Activated CD8-positive, alpha-beta memory T cell treated with anti-CD3 and anti-CD28 coated beads for 1 hour (primary cell): ENCODE measurements at places on chromosomes 1 and 21.

- DNase-seq: no peak
Observed at GRCh38 chr1:41734201-41734970, 184.3 kb downstream of the HIVEP3 start.

DNA sequence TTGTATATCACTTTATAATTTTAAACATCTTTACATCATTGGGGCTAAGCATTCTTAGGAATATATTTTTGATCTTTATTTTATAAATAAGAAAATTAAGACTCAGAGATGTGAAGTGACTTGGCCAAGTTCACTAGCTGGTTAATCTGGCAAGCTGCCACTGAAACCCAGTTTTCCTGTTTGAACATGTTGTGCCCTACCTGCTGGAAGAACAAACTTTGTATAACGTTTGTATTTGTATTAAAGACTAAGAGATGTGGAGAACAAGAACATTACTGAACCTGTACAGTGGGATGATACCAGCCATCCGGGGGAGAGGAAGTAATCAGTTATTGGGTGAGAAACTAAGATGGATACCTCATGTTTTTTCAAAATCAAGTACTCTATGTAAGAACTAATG, 77.2 kb upstream of the SIPA1L2 start:
- DNase-seq: no peak

GRCh38 chr1:24586970-24587820, 31.3 kb downstream of the NCMAP start:
- no peak for DNase-seq

- DNase-seq: no peak
Observed at GRCh38 chr1:174626031-174627025, 178.6 kb downstream of the GPR52 start.

GRCh38 chr1:20511518-20512428, 3.8 kb upstream of the MUL1 start:
- no peak for DNase-seq

DNA sequence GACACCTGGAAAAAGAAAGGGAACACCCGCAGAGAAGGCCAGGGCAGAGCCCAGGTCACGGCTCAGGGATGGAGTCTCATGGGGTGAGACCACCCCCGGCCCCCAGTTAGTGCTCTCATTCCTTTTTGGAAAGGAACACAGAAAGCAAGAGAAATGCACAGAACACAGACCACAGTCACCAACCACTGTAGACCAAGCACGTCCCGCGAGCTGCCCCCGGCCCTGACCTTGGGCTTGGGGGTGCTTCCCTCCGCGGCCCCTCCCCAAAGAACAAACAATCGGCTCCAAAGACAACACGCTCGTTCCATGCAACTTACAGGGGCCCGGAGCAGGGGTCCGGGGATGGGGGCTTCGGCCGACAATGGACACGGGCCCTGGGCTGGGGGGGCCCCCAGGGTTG, 12.8 kb downstream of the CELF3 start:
- no peak for DNase-seq

- no peak for DNase-seq
Observed at GRCh38 chr1:158654571-158654970, 31.9 kb downstream of the SPTA1 start.

DNA sequence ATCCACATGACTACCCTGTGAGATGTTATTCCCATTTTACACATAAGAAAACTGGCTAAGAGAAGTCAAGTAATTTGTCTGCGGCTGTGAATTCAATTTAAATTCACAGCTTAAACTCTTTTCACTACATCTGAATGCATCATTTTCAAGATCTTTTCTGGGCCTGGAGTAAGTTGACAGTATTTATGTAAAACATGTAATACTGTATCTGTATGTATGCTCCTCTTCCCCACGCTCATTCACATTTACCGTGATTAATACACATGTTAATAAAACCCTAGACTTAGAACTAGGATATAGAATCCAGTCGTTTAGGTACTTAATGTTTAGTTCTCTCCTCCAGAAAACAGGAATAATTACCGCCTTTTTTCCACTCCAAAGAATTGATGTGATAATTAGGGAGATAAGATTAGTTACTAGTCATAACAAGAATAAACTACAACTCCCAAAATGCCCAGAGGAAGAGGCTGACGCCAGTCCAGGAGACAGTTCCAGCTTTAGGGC, 442 bp upstream of the PPP1R12B start:
- no peak for DNase-seq

GRCh38 chr1:26408604-26409003, 2.0 kb upstream of the LIN28A start:
- DNase-seq: peak; percentile 48

DNA sequence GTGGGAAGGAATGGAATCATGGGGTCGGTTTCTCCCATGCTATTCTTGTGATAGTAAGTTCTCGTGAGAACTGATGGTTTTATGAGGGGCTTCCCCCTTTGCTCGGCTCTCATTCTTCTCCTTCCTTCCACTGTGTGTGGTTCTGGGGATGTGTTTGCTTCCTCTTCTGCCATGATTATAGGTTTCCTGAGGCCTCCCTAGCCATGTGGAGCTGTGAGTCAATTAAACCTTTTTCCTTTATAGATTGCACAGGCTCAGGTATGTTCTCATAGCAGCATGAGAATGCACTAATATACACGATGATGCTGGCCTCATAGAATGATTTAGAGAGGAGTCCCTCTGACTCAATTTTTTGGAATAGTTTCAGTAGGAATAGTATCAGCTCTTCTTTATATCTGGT, 195.4 kb upstream of the IVNS1ABP start:
- DNase-seq: no peak

GRCh38 chr1:24641646-24642151, 1.4 kb upstream of the SRRM1 start:
- DNase-seq: no peak

DNA sequence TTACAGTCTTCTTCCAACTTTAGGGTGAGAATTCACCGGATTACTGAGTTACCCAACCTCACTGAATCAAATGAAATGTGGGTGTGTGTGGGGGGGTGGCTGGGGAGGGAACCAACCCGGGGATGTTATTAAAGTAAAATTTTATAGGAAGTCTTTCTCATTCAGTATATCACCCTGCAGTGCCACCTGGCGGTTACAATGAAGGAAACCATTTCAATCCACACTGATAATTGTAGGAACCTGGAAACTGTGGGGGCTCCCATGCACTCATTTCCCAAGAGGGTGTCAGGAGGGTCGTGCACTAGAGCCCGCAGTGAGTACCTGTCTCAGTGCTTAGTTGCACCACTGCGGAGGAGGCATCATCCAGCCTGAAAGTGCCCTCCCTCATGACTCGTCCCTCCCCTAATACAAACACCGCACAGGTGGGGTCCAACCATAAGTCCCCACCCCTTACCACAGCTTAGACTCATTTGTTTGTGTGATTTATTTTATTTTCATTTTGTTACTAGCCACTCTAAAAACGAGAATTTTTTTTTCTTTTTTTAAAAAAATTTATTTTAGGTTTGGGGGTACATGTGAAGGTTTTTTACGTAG, 29.1 kb upstream of the IGSF5 start:
- no peak for DNase-seq

GRCh38 chr21:46421191-46421750, 37.4 kb upstream of the DIP2A start:
- no peak for DNase-seq

GRCh38 chr1:209106237-209106741, 477.2 kb upstream of the CAMK1G start:
- DNase-seq: no peak

DNA sequence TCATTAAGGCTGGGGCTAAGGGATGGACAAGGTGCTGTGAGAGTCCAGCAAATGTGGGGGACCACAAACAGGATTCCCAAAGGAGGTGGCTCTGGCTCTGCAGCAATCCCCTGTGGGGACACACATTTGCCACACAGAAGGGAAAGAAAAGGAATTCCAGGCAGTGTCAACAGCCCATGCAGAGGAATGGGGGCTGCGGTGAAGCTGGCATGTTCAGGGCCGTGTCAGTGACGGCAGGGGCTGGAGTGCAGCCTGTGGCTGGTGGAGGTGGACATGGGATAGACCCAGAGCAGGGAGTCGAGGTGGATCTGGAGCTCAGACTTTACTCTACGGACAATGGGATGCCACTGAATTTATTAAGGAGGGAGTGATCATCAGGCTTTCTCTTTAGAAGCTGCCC, 183.2 kb downstream of the TRABD2B start:
- DNase-seq: no peak

GRCh38 chr21:46003575-46004007, 22.0 kb downstream of the COL6A1 start:
- no peak for DNase-seq

GRCh38 chr1:196531737-196532524, 76.3 kb downstream of the KCNT2 start:
- DNase-seq: no peak

DNA sequence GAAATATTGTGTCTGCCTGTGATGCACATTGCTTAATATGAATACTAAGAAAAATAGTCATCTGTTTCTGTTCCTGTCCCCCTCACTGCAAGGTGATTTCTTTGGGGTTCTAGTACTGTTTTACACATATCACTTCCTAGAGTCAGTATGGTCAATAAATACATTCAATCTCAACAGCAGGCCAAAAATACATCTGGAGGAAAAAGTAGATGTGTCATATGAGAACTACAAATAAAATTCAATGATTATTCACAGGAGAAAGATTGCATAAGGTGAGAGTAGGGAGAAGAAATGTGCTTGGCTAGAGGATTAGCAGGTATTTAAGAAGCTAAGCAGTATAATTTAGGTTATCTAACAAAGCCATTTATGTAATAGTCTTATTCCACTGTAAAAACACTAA, 45.3 kb upstream of the SAMSN1 start:
- no peak for DNase-seq

- DNase-seq: no peak
Observed at GRCh38 chr1:153324912-153325311, 12.2 kb upstream of the PGLYRP3 start.

GRCh38 chr1:115440733-115441132, 102.7 kb upstream of the NGF start:
- DNase-seq: no peak

- no peak for DNase-seq
Observed at GRCh38 chr1:161740921-161741320, 8.7 kb upstream of the DUSP12 start.

GRCh38 chr1:109615879-109616278, 3.5 kb downstream of the GNAT2 start:
- DNase-seq: no peak

DNA sequence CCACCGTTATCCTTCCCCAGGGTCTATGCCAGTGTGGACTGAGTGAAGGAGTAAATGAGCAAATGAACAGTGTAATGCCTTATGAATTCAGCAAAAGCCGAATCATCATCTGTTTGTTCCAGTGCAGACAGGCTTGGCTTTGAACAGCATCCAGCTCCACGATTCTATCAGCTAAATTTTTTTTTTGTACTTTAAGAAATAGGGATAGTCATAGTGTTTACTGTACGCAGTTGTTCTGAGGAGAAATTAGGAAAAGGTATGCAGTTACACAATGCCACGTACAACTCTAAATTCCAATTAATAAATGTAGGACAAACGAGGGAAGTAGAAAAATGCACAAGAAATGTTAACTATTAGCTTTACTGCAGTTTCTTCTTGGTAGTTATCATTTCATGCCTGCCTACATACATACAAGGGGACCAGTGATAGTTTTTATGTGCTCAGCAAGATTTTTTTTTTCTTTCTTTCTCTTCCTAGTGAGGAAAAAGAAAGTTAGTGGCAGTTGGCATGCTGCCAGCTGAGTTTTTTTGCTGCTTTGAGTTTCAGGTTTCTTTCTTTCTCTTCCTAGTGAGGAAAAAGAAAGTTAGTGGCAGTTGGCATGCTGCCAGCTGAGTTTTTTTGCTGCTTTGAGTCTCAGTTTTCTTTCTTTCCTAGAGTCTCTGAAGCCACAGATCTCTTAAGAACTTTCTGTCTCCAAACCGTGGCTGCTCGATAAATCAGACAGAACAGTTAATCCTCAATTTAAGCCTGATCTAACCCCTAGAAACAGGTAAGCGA, at the start of gene IFI44L:
Gene IFI44L (plus strand): TSS at position 646 of the 777 bp plus-strand sequence. CDS start 7,468 bp downstream, outside the sequence.
- peak; percentile 0 for DNase-seq

- no peak for DNase-seq
Observed at GRCh38 chr1:214623430-214623829, 20.4 kb downstream of the CENPF start.

DNA sequence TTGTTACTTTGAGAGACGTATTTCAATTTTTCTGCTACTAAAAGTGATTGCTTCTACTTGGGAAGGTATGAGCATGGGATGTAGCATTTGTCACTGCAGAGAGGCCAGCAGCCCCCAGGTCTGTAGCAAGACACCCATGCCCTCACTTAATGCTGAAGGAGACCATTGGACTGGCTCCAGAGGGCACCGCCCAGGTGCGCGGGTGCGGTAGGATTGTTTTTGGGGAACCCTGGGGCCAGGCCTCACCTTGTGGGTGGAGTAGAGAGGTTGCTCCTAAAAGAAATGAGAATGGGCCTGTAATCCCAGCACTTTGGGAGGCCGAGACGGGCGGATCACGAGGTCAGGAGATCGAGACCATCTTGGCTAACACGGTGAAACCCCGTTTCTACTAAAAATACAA, 30.6 kb upstream of the IFNGR2 start:
- no peak for DNase-seq

GRCh38 chr1:206583707-206584648, 28.3 kb downstream of the EIF2D start:
- DNase-seq: peak; percentile 79

- DNase-seq: no peak
Observed at GRCh38 chr1:244063498-244063897, 12.4 kb downstream of the ZBTB18 start.

DNA sequence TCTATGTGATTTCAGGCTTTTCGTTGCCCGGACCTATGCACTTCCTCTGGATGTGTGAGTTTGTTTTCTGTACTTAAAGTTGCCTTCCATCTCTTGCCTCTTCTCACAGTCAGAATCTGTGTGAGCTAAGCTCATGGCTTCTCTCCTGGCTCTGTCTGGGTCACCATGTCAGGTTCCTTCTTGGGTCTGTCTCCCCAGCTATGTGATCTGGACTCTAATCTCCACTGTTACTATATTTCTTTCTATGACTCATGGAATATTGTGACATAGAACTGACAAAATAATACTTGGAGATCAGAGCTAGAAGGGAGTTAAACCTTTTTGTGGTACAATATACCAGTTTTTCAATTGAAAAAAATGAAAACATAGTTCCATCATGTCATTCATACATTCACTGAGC, 172.7 kb upstream of the FGGY start:
- DNase-seq: no peak

DNA sequence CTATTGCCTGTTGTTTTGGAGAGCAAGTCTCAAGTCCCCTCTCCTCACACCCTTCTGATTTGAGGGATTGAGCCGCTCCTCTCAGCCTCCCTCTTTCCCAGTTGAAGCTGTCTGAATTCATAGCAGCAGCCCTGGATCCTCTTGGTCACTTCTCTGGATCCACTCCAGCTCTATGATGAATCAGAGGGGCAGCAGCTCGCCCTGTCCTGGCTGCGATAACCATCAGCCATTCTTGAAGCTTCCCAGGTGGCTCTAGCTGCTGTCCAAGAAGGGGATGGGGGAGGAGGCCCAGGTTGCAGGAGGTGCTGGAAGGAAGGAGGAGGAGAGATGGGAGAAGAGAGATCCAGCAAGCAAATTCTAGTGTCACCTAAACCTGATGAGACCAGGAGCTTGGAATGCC, 31.3 kb downstream of the WNT4 start:
- DNase-seq: no peak

GRCh38 chr1:14778541-14778897, 180.0 kb downstream of the KAZN start:
- no peak for DNase-seq
